ENCODE measurements at places on chromosomes 3 and 15.

GRCh38 chr3:48240000-48240963 lies 622 bp upstream of the ZNF589 start:
- DNase-seq, result no peak

DNA sequence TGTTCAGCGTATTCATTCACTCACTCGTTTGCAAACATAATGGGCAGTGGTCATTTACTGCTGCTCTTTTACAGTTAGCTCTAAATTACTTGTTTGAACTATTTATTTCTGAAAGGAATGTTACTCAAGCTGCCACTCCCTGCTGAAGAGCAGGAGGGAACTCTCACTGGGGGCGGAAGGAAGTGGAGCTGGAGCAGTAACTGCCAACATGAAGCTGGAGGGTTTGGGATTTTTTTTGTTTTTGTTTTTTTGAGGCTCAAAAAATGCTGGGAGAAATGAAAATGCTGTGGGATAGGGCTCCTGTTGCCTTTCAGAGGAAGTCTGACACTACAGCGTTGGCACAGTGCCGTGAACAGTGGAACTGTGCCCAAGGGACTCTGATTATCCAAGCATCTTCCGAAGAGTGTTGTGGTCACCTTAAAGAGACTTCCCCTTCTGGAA lies 44.1 kb downstream of the SENP2 start:
- DNase-seq, result no peak

DNA sequence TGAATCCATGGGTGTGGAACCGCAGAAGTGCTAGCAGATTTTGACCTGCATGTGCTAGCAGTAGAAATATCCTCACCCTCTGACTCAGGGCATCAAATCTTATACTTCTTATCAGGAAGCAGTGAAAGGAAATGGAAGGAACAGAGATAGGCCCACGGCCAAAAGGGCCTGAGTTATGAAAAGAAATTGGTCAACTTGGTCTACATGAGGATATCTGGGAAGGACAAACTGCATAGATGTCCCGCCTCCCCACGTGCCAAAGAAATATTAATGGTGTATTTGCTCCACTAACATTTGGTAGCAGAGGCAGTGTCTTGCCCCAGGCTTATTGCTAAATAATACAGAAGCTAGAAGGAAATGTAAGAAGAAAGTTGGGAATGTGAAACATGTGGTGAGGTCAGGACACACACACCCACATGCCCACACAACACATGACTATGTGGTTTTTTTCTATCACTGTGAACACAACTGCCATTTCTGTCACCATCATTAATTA lies 93.6 kb upstream of the COL8A1 start:
- no peak for DNase-seq

- DNase-seq, result peak; percentile 59
Measured at GRCh38 chr3:136862617-136863322, 762 bp downstream of the NCK1 start.

DNA sequence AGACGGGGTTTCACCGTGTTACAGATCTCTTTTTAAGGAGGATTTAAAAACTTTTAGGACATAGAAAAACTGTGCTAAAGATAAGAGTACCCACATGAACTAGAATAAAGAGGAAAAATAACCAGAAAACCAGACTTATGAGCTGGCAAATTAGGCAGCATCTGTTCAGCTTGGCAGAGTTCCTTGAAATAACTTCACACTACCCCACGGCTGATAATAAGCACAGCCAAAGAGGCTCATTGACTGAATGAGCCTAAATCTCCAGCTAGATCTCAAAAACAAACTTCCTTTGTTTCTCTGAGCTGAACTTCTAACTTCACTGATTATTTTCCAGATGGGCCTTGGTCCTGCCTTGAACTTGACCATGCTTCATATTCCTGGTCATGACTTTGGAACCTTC lies 26.7 kb upstream of the PIK3R4 start:
- no peak for DNase-seq

DNA sequence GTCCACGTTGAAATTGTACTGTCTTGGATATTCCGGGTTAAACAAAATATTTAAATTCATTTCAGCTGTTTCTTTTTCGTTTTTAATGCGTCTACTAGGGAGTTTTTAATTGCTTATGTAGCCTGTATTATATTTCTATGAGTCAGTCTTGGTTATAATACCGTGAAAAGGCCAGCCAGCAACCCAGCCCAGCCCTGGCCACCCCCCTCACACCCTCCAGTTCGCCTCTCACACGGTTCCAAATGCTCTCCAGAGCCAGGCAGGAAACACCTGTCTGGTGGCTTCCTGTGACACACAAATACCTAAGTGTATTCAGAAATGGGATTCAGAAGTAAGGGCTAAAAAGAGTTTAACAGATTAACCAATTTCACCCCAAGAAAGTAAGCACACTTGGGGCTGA lies 4.4 kb downstream of the SH3BP5 start:
- no peak for DNase-seq

DNA sequence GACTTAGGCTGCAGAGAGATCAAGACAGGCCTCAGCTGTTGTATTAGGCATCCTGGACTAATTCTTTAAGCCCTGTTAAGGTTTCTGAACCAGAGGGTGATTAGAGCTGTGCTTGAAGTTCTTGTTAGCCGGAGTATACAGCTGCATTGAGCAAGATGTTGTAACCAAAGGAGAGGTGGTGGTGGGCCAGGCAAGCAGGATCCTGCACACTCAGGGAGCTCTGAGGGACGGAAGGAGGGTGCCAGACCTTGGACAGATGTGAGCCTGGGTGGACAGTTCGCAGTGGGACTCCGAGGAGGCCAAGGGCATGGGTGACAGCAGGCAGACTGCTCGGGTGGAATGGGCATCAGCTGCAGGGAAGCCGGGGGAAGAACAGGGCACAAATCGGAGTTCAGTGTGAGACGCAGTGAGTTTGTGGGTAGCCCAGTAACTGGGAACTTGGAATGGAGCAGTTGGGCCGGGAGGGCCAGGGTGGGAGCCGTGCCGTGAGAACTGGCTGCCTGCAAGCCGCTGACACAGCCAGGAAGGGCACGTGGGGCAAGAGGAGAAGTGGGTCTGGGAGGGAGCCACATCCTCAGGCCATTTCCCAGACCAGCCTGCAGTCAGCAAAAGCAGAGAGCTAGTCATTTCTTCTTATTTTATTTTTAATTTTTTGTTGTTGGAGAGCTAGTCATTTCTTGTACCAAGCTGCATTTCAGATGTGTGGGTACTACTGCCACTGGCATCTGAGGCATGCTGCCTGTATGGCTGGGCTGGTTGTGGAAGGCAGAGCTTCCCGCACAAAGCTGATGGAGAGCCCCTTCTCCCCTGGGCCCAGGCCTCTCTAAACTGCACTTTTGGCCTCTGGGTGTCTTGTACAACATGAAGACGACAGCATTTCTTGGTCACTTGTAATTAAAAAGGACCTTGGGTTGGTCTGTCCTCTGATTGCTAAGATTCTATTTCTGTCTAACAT lies 61.0 kb downstream of the PGPEP1L start:
- no peak for DNase-seq

DNA sequence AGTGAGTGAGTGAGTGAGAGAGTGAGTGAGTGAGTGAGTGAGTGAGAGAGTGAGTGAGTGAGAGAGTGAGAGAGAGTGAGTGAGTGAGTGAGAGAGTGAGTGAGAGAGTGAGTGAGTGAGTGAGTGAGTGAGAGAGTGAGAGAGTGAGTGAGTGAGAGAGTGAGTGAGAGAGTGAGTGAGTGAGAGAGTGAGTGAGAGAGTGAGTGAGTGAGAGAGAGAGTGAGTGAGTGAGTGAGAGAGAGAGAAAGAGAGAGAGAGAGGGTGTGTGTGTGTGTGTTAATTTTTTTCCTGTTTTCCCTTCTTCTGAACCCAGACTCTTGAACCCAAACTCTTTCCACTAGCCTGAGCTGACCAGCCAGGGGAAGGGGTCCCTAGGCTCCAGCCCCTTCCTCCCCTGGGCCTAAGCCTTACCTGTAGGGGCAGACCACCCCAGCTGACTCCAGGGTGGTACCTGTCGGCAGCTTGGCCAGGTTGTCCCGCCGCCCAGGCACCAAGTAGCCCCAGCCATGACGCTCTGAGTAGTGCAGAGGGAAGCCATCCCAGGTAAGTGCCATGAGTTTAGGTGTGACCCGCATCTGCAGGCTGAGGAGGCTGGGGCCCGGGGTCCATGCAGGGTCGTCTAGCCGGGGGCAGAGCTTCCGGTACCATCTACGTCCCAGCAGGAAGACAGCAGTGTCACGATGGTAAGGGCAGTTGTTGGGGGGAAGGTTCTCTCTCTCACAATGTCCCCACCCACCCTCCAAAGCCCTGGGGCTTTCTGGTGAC lies 9.4 kb downstream of the POLG start:
- DNase-seq, result no peak

DNA sequence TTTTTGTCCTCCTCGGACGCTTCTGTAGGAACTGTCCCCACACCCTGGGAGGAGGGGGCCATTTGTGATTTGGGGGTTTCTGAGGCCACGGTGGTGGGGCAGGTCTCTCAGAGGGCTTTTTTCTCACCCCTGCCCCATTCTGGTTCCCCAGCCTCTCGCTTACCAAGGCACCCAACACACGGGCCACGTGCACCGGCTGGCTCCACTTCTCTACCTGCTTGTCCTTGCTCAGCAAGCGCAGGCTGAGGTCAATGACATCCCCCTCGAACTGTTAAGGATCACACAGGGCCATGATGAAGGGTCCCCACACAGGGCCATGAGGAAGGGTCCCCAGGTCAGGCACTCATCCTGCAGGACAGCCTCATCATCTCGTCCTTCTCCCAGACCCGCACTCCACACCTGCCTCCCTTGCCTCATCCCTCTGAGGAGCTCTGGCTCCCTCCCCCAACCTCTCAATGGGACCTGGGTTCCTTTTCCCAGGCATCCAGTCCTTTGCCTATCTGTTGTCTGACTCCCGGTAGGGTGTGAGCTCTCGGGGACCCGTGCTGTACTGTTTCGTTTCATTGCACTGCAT lies 10.6 kb downstream of the EPB42 start:
- no peak for DNase-seq

DNA sequence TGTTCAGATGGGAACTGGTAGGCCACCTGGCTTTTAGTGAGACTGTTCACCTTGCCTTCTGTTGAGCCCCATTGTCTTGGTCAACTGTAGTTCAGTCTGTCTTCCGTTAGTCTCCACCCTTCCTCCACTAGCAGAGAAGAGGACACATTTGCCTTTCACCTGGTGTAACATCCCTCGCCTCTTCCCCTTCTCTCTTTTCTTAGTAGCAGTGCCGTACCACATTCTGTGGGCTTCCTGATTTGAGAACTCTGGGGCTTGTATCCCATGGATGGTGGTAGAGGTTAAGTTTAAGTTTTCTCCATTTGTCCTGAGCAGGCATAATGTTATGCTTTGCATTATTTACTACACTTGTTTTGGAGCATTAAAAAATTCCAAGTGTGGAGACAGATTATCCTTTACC lies 49.3 kb downstream of the RAB7A start:
- DNase-seq, result no peak

- DNase-seq, result no peak
Measured at GRCh38 chr15:64780600-64781156, 5.3 kb upstream of the RBPMS2 start.

- DNase-seq, result no peak
Measured at GRCh38 chr15:80630981-80631380, 64.1 kb upstream of the ABHD17C start.

DNA sequence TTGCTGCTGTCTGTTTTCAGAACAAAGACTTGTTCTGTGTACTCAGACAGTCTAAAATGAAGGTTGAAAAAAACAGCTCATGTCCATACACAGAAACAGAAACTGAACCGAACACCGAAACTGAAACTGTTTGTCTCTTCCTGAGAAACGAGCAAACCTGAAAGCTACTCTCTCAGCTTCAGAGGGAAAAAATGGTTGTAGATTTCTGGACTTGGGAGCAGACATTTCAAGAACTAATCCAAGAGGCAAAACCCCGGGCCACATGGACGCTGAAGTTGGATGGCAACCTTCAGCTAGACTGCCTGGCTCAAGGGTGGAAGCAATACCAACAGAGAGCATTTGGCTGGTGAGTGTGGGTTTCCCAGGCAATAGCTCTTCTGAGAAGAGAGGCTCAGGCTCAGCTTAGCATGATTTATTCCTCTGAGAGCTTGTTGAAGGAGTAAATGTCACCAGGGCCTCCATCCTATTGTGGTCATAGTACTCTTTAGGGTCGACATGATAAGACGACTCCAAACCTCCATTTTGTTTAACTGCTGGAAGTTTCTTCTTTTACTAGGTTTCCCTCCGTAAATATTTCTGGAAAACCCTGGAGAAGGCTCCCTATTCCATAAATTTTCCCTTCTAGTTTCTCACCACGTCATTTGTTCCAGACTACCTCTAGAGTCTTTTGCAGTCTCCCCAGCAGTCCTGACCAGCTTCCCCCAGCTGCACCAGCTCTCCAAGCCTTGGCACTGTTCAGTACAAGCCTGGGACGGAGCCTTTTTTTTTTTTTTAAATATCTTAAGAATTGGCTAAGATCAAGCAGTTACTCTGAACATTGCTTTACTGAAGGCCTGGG lies at the start of gene RTP4:
Gene RTP4 (plus strand): TSS at position 135 of the 838 bp plus-strand sequence. CDS start 57 bp downstream, at position 192.
- peak; percentile 15 for DNase-seq

Measured in RWPE1 (cell line).